ENCODE measurements at places on chromosomes 4 and X.

GRCh38 chrX:39577985-39578869 is 519.5 kb downstream of the BCOR start:
- peak; percentile 23 for DNase-seq

GRCh38 chr4:158877069-158877468 is 108.2 kb downstream of the FNIP2 start:
- DNase-seq, result no peak

DNA sequence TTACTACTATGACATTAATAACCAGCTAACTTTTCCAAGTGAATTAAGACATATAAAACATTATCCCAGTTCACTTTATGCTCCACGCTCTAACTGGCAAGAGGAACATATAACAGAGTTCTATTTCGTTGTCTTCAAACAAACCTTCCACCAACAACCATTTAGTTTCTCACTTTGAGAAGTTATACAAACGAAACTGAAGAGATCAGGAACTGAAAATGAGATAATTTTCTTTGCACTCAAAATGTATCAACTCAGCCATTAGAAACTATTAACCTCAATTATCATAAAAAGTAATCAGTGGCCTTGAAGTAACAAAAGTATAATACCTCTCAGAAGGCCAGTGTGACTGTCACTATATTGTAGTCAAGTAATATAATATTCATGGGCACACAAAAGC is 70.1 kb downstream of the CHM start:
- no peak for DNase-seq

DNA sequence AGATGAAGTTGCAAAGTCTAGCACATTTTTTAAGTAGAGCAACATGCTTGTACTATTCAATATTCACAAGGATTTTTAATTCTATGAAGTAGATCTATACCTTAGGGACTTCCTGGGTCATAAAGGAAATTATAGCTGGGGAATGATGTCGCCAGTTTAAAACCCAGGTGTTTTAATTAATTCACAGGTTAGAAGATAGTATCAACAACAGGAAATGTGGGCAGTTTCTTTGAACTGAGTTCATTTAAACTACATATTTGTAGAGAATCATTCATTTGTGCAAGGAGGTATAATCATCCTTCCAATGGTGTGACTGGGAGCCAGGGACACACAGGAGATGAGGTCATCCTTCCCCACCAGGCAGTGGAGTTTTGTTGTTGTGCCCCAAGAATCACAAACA is 181.3 kb upstream of the KLF3 start:
- DNase-seq, result no peak

DNA sequence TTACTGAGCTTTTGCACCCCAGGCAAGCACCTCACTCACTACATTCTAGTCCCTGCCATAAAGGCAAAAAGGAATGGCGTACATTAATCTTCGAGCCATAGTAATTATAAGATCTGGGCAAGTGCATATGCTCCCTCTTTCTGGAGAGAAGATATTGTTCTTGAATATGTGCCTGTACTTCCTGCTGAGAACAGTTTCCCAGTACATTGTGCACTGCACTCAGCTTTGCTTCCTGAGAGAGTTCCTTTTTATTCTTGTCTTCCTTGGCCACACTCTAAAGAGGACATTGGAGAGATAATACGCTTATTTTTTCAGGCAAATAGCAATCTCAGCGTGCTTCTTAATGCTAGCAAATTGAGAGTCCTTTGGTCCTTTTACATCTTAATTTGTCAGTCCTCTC is 909.0 kb upstream of the PCDH10 start:
- no peak for DNase-seq
